NCI-H748 treated with DMSO at 0.1 percent for 48 hours (cell line): ENCODE measurements at places on chromosomes 7 and 10.

GRCh38 chr7:134943785-134944400 lies 42.4 kb upstream of the AGBL3 start:
- no peak for DNase-seq

GRCh38 chr7:158631574-158632195 lies 44.1 kb upstream of the PTPRN2 start:
- DNase-seq: no peak

- DNase-seq: peak; percentile 14
Observed at GRCh38 chr7:50544992-50545391, 20.2 kb downstream of the DDC start.

DNA sequence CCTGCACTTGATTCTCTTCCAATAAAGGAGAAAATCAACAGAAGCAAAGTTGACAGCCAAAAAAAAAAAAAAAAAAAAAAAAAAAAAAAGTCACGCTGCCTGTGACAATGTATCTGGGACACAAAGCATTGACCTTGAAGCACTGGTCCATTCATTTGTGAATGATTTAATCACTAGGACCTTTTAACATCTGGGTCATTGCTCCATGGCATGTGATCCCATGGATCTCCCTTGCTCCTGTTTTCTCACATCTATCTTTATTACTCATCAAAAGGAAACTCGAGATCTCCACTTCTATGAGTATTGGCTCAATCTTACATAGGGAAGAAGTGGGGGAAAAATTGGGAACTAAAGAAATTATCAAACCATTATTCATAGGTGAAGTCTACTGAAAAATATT lies 89.6 kb upstream of the SMIM30 start:
- DNase-seq: no peak

DNA sequence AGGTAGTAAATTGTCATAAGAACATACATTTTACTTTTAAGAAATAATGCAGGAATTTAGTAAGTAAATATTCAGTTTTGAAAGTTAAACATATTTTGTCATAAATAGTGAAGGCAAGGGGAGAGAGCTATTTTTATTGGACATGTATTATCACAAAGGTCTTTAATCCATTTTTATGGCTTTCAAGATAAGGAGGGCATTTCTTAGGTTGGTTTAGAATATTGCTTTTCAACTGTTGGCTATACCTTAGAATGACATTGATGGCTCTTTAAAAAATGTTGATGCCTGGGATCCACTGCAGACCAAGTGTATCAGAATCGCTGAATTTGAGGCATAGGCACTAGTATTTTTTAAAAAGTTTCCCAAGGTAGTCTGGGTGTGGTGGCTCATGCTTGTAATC lies 34.0 kb downstream of the ADAM22 start:
- no peak for DNase-seq

DNA sequence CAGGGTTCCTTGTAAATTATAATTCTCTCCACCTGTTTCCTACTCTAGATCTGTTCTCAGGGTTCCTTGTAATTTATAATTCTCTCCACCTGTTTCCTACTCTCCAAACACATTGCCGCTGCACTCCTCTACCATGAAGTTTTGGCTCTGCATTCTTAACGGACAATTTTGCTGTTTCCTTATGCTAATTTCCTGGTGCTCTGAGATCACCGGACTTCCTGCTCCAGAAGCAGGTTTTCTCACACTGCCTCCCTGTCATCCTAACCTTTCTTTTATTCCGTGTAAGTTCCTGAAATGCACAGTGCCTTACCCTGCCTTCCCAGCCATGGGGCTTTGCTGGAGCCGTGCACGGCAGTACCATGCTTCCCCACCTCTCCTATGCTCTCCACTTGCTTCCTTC lies 256.8 kb downstream of the PLXNA4 start:
- DNase-seq: no peak

DNA sequence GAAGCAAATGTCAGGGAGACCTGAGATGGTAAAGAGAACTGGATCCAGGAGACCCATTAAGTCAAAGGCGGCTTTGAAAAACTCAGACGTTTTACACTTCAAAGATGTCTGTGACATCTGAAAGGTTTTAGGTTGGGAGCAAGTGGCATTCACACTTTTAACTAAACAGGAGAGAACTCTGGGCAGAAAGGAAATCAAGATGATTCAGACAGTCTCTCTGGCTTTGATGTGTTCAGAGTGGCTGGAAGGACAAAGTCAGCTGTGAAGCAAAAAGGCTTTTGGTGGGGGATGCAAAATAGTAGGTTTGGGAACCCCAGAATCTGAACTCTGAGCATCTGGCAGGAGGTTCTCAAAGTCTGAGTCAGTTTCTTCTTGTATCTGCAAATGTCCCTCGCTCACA lies 66.6 kb downstream of the PRKCQ start:
- no peak for DNase-seq

GRCh38 chr10:120505056-120505455 lies 48.0 kb downstream of the PLPP4 start:
- DNase-seq: no peak

- no peak for DNase-seq
Observed at GRCh38 chr10:79318369-79318768, 28.9 kb upstream of the PPIF start.
